ENCODE measurements at places on chromosomes 11 and 22.

DNA sequence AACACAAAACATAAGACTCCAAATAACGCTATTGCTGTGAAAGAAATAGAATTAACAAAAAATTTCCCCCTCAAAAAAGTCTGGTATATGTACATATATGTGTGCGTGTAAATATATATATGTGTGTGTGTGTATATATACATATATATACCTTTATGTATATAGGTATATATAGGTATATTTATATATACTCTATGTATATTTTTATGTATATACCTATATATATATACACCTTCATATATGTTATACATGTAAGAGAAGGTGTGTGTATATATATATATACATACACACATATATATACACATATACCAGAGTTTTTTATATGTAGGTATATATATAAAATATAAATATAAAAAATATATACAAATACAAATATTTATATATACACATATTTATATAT lies 199.2 kb downstream of the RAB38 start:
- H3K27ac ChIP-seq = no peak overlapping the region
- H3K36me3 ChIP-seq = no peaks in the 10 kb centered on the region
- no peak for DNase-seq
- H3K4me1 ChIP-seq = no peaks in the 10 kb centered on the region
- H3K27me3 ChIP-seq = no peaks in the 10 kb centered on the region
- H3K4me3 ChIP-seq = no peak overlapping the region

- H3K27me3 ChIP-seq = no peaks in the 10 kb centered on the region
- no peak for DNase-seq
- peaks cover 31% of the 10 kb centered on the region for H3K4me1 ChIP-seq
These were observed 43.3 kb downstream of the MYEOV start for GRCh38 chr11:69337211-69337721.

DNA sequence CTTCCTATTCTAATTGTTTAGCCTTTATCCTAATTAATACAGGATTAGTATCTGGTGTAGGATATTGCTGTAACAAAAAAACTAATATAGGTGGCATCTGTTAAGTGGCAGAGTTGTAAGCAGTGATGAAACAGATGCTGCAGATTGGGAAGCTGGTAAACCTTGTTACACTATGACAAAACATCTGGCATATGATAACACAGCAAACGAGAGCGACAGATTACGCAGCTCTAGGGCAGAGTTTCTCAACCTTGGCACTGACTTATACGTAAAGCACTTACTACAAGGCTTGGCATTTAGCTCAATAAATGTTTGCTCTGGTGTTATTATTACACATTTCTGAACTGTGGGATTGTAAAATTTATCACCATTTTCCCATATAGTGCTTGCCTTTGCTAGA lies 137.0 kb downstream of the ATG16L2 start:
- H3K4me1 ChIP-seq = no peaks in the 10 kb centered on the region
- H3K4me3 ChIP-seq = no peak overlapping the region
- H3K27me3 ChIP-seq = no peaks in the 10 kb centered on the region
- no peaks in the 10 kb centered on the region for H3K36me3 ChIP-seq
- no peak overlapping the region for H3K27ac ChIP-seq
- DNase-seq = no peak

DNA sequence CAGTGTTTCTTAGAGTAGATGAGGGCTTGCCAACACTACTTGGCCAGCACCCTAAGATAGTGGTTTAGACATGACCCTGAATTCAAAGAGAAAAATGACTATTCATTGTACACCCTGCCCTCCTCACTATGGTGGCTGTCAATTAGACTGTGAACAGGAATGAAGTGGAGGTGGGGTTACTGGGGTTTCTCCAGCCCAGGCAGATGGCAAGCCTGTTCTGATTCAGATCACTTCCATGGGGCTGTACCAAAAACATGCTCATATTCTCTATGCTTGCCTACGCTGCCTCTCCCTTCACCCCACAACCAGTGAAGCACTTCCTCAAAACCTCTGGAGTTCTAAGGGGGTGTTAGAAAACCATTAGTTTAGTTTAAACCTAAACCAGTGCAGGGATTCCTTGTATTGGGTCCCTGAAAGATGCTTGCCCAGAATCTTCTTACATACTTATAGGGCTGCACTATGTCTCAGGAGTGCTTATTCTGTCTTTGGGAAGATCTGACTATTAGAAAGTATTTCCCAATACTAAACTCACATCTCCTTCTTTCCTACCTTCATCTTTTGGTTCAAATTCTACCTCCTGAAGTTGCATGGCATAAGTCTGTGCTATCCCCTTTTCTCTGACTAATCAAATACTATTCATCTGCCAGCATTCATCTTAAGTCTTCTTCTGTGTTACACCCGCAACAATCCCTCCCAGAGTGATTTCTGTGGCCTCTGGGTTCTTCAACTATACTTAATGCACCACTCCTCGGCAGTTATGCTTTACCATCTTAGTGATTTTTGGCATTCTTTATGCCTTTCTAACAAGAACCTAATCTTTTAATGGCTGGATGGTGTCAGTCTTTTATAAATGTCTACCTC lies 71.8 kb downstream of the ATG16L2 start:
- H3K4me1 ChIP-seq = no peaks in the 10 kb centered on the region
- no peaks in the 10 kb centered on the region for H3K27me3 ChIP-seq
- DNase-seq = no peak
- no peak overlapping the region for H3K4me3 ChIP-seq
- H3K27ac ChIP-seq = no peak overlapping the region

DNA sequence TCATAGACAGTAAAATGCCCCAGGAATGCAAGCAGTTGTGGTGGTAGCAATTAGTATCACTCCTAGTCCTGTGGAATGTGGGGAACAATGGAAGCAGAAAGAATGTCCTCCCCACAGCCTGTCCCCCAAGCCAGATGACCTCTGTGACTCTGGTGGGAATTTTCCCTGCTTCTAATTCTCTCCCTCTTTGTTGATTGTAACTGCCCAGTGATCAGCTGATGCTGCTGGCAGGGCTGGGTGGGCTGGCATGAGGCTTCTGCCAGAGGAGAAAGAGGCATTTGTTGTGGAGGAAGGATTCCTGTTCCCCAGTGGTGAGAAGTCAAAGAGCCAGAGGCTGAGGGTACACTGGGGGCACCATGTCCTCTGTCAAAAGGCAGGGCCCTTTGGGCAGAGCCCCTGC lies 116.7 kb upstream of the NCAM1 start:
- DNase-seq = no peak
- no peak overlapping the region for H3K4me3 ChIP-seq
- H3K4me1 ChIP-seq = no peaks in the 10 kb centered on the region
- H3K27ac ChIP-seq = no peak overlapping the region
- no peaks in the 10 kb centered on the region for H3K27me3 ChIP-seq

GRCh38 chr11:62402226-62402959 lies 16.4 kb upstream of the SCGB1A1 start:
- DNase-seq = peak; percentile 22
- peaks cover 51% of the 10 kb centered on the region for H3K4me1 ChIP-seq
- no peaks in the 10 kb centered on the region for H3K36me3 ChIP-seq
- no peaks in the 10 kb centered on the region for H3K27me3 ChIP-seq

DNA sequence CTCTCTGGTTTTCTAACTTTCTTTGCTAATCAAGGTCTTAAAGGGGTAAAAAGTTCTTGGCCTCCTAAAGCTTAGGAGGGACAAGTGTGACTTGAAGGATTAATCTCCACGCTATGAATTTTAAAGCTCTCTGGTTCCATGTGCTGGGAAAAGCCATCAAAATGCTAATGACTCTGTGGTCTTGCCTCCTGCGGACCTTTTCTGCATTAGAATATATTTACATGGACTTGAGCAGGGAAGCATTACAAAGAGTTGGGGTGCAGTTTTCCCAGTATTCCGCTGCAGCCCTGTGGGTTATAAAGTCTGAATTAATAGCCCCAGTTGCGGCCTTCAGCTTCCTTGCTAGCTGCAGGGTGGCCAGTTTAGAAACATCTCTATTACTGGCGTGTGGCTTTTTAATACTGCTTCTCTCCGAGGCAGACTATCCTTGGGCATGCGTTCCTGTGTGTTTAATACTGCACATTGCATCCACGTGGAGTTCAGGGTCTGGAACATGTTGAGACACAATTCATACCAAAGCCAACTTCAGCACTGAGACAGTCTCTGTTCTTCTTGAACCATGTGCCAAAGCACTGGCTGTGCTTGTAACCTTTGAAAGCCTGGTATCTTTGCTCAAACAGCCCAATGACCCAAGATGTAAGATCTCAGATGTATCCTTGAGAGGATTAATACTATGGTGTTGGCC lies 27.3 kb downstream of the TSPAN18 start:
- H3K27me3 ChIP-seq = peaks cover 3% of the 10 kb centered on the region
- no peaks in the 10 kb centered on the region for H3K4me1 ChIP-seq
- H3K4me3 ChIP-seq = no peak overlapping the region
- no peak for DNase-seq
- H3K36me3 ChIP-seq = no peaks in the 10 kb centered on the region

DNA sequence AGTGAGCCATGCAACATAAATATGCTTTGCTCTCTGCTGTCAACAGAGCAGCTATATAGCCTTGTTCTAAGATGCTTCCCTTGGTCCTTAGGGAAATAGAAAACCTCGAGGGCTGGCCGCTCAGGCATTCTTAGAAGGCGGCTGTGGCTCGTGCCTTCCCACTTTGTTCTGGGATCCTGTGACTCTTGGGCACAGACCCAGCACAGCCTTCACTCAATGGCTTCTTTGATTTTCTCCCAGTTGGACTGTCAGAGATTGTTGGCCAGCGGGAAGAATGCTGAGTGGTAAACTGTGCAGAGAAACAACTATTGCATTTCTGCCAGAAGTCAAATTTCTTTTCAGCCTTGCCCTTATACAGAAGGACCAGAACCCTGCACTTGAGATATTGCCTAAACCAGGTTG lies 9.5 kb upstream of the MICAL2 start:
- peaks cover 5% of the 10 kb centered on the region for H3K4me1 ChIP-seq
- H3K27me3 ChIP-seq = peaks cover 12% of the 10 kb centered on the region
- no peak overlapping the region for H3K27ac ChIP-seq
- H3K36me3 ChIP-seq = no peaks in the 10 kb centered on the region

GRCh38 chr11:103887001-103887658 lies 149.3 kb upstream of the DDI1 start:
- no peak overlapping the region for H3K27ac ChIP-seq
- DNase-seq = no peak
- H3K4me3 ChIP-seq = no peak overlapping the region

DNA sequence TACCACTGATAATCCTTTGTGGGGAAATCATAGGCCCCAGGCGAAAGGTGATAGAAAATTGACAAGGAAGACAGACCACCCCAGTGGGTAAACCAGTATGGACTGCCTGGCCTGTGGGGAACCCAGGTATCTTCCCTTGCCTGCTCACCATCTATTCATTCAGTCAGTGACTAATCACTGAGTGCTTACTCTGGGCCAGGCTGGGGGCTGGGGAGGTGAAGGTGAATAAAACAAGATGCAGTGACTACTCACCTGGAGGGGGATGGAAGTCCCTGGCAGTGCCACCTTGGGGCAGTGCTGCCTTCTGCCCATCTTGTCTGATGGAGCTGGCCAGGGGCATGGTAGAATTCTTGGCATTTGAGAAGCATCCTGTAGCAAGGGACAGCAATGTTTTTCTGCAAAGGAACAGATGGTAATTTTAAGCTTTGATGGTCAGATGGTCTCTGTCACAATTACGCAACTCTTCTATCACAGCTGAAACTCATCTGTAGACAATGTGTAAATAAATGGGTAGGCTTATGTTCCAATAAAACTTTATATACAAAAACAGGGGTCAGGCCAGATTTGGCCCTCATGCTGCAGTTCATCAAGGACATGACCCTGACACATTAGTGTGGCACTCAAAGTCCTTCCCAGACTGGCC lies 4.6 kb downstream of the ISX start:
- peaks cover 8% of the 10 kb centered on the region for H3K27me3 ChIP-seq
- no peaks in the 10 kb centered on the region for H3K4me1 ChIP-seq
- H3K36me3 ChIP-seq = no peaks in the 10 kb centered on the region

DNA sequence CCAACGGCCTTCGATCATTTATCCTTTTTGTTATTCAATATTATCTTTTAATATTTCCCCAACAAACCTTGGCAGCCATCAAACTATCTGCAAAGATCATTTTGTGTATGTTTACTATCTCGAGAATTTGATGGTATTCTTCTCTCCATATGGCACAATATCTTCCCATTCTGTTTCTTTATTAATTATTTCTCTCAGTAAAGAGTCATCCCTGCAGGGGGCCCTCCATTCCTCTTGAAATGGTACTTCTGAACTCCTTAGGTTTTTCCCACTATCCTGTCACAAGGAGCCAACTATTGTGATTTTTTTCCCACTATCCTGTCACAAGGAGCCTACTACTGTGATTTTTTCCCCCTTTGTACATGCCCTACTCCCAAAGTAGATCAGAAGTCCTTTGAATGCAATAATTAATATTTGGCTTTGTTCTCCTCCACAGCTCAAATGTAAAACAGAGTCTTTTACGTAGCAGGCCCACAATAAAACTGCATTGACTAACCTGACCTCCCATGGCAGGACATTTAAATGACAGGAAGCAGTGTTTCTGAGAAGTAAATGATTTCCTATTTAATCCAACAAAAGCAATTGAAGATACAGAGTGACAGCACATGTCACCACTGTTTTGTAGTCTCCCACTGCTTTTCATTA lies 43.3 kb downstream of the PDGFD start:
- no peaks in the 10 kb centered on the region for H3K36me3 ChIP-seq
- H3K27me3 ChIP-seq = no peaks in the 10 kb centered on the region
- H3K4me1 ChIP-seq = no peaks in the 10 kb centered on the region
- no peak for DNase-seq
- H3K4me3 ChIP-seq = no peak overlapping the region

DNA sequence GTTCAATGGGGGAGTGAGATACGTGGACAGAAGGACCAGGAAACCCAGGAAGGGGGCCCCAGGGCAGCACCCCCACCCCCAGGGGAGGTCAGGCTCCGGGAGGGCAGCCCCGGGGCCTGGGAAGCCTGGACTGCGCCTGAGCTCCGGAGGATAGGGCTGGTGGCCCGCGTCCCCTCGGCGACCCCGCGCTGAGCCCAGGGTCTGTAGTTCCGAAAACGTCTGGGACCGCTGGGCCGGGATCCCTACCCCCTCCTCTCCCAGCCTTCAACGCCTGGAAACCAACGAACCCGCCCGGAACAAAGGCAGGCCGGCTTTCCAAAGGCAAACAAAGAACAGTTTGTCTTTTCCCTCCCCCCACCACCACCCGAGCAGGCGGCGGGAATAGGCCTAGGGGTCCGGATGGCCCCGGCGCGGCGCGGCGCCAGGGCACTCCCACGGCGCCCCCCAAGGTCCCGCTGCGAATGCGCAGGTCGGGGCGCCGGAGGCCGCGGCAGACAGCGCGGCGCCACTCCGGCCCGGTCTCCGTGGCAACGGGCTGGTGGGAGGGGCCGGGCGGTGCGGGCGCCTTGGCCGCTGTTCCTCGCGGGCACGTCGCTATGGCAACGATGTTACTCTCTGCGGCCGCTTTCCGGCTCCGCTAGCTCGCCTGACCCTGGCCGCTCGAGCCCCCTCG lies 58.5 kb downstream of the IGLL1 start:
- peak overlapping the region; percentile 38 for H3K4me3 ChIP-seq
- H3K27me3 ChIP-seq = peaks cover 65% of the 10 kb centered on the region
- peak; percentile 63 for DNase-seq
- H3K27ac ChIP-seq = no peak overlapping the region
- no peaks in the 10 kb centered on the region for H3K36me3 ChIP-seq

DNA sequence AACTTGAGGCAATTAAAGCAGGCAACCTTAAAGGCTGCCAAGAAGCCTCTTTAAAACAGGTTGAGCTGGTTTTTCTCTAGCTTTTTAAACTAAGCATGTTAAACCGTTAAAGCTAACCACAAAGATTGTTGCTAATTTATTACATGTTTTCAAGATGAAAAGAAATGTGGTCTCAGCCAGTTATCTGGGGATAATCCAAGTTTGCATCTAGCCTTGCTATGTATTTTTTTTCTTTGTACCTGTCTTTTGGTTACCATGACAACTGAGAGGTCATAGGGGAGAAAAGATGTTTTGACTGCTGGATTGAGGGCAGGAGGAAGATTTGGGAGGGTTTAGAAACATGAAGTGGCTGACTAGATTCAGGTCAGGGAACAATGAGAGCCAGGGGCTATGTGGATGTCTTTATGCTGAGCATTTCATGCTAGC lies 19.2 kb upstream of the PGM2L1 start:
- peaks cover 11% of the 10 kb centered on the region for H3K4me1 ChIP-seq
- no peak for DNase-seq
- no peaks in the 10 kb centered on the region for H3K27me3 ChIP-seq

Data from T-cell (primary cell).